Motor neuron (in vitro differentiated cells): ENCODE measurements at places on chromosomes 3 and 15.

DNA sequence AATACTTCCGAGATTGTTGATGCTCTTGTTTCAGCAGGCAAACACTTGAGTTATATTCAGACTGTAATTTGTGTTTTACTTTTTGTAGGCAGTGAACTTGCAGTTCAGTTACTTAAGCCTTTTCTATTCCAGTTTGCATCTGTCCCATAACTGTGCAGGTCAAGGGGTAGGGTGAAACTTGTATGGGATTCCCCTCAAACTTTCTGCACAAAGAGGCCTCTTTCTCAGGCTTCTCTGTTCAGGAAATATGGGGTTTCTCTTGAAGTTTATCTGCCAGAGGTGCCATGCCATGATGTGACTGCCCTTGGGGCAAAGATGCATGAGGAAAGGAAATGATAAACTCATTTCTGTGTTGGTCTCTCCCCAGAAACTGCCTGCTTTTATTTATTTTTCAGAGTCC, 66.7 kb downstream of the SLC24A1 start:
- ATAC-seq = no peak

GRCh38 chr3:157405457-157405856, 31.2 kb upstream of the PTX3 start:
- no peak for ATAC-seq

- peak; percentile 50 for ATAC-seq
Observed at GRCh38 chr15:29822684-29823459, 604 bp upstream of the TJP1 start.

DNA sequence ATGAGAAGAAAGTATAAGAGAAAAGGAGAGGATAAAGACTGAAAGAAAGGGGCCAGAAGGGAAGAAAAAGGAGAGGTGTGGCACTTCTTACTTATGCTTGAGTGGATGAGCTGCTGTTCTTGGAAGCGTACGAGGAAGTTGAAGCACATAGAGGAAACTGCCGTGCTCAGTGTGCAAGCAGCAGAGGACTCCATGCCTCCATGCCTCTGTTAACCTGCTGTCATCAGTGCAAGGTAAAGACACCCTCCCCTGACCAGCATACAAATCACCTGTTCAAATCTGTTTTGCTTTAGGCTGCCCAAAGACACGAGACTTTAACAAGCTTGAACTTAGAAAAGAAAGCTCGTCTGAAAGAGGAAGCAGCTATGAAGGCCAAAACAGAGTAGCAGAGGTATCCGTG, 6.4 kb downstream of the WDR5B start:
- ATAC-seq = no peak

DNA sequence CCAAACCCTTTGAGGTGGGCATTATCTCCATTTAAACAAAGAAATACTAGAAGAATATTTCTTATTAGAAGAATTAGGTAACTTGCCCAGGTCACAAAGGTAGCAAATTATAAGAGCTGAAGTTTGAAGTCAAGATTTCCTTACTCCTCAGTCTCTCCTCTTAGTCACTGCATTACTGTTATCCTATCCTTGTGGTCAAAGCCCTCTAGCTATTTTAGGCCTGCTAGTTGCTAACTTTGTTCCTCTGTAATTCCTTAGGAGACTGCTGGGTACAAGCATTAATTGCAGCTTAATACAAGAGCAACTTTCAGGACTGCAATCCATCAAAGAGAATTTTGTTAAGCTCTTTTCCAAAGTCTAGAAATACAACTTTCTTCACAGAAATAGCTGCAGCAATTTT, 528.2 kb downstream of the ZIC1 start:
- ATAC-seq = no peak

GRCh38 chr3:108218811-108219210, 3.4 kb downstream of the IFT57 start:
- no peak for ATAC-seq

DNA sequence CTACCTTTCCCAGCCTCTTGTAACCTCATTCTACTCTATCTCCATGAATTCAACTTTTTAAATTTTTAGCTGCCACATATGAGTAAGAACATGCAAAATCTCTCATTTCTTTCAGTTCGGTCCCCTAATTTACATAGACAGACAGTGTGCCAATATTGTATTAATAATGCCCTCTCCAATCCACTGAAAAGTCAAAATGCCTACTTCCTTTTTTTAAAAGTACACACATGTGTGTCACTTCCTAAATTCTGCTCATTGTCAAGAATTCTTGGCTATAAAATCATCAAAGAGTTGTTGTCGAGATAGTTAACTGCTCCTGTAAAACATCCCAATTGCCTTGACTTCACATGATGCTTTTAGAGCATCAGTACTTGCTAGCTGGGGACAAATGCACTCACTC, 84.2 kb upstream of the IL12A start:
- no peak for ATAC-seq

DNA sequence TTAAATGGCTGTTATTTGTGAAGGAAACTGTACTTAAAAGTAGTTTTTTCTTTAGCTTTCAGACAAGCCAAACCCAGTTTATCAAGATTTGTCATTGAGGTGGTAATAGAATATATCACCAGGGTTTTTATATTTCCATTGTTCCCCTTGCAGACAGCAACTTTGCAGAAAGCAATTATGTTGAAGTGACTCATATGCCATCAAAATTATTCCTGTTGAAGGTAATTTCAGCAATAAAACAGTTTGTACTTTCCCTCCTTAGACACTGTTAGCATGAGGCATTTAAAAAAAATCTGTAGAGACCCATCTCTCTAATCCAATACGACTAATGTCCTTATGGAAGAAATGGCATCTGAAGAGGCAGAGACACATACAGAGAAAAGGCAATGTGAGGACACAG, 219.0 kb downstream of the NFKBIZ start:
- ATAC-seq = peak; percentile 69

- peak; percentile 77 for ATAC-seq
Observed at GRCh38 chr15:67931861-67932260, 92.0 kb upstream of the RNU6-1 start.

DNA sequence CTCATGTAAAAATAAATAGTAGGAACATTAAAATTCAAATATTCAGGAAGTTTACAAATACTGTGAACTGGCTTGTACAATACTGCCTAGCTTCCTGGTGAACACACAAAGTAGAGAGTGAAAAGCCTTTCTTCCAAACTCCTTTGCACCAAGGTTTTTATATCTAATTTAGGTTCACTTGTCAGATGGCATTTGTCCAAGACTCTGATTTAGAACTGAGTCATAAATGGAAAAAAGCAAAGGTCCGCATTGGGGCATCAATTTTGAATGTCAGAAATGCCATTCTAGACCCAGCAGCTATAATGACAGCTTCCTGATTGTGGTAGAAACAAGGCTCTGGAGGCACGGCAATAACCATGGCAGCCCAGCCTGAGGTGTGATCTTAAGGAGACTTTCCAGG, 160.7 kb downstream of the PDE8A start:
- no peak for ATAC-seq

GRCh38 chr15:34240537-34240936, 15.7 kb downstream of the EMC4 start:
- ATAC-seq = no peak

DNA sequence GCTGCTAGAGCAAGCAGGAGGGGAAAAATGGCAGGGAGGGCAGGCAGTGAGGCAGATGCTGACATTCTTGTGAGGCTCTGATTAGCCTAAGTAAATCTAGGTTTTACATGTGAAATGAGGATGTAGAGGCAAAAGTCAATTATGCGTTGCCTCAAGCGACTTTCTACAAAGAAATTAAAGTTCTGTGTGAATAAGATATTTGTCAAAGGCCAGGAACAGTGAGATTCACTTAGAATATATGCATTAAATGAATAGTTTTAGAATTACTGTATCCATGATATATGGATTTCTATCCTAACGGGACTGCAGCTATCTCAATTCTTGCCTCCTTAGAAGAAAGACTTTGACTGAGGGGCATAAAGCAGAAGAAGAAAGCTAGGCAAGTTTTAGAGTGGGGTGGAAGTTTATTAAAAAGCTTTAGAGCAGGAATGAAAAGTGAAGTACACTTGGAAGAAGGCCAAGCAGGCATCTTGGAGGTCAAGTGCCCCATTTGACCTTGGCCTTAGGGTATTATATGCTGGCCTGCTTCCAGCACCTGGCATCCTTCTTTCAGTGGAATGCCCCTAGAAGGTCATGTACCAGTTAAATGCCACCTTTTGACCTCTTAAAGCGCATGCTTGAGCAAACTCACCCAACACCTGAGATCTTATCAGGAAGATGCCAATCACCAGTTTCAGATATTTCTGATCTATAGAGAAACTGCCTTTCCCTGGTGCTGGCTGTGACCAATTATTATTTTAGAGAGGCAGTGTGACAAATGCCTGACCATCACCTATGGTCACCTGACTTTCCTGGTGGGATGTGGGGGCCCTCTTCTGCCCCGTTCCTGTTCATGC, 38.2 kb downstream of the OSTN start:
- ATAC-seq = no peak

DNA sequence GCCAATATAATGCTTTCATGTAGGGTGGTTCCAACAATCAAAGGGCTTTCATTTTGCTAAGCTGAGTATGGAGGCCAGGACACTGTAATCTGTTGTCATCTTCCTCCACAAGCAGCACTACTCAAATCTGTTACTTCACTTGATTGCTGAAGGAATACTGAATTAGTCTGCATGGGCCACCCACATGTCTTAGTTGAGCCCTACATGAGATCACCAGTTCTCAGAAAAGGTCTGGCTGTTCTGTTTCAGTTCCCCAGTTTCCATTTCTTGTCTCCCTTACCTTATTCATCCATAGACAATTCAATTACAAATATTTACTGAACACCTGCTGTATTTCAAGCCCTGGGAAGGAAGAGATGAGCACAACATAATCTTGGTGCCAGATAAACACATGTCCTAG, 119.2 kb downstream of the FHIT start:
- no peak for ATAC-seq

- ATAC-seq = no peak
Observed at GRCh38 chr3:156339491-156339890, 215.4 kb downstream of the SSR3 start.

DNA sequence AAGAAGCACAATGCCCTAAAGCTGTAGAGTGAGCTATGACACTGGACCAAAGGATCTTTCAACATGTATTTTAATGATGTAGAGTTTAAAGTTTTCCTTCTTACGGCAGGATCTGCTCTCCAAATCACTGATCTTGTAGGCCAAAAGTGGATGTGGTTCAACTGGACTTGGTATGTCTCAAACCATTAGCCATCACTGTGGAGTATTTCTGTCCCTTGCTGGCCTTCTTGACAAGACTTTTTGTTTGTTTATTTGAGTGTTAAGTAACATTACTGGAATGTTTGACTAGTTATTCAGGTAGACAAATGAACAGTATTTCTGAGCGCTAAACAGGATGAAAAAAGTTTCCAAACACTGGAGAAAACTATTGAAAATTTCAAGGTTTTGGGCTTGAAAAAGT, 472.7 kb upstream of the CFAP20DC start:
- no peak for ATAC-seq

GRCh38 chr15:95444860-95445259, 885.6 kb upstream of the NR2F2 start:
- ATAC-seq = no peak

GRCh38 chr3:62833538-62833937, 41.7 kb downstream of the CADPS start:
- ATAC-seq = no peak

DNA sequence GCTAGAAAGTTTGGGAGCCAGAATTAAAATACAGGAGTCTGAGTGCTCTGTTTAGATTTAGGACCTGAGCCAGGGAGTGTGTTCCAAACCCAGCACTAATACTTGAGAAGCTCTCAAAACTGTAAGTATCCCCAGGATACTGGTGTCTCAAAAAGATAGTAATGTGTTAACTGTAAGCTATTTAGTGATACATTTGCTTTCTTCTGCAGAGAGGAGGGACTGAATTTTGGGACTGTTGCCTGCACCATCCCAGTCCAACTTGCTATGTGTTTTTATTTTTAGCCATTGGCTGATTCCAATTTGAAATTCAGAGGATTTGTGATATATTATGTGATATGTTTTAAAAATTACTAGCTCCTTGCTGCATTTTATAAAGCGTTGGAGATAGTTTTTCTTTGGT, 31.5 kb downstream of the UBE2E1 start:
- ATAC-seq = no peak

DNA sequence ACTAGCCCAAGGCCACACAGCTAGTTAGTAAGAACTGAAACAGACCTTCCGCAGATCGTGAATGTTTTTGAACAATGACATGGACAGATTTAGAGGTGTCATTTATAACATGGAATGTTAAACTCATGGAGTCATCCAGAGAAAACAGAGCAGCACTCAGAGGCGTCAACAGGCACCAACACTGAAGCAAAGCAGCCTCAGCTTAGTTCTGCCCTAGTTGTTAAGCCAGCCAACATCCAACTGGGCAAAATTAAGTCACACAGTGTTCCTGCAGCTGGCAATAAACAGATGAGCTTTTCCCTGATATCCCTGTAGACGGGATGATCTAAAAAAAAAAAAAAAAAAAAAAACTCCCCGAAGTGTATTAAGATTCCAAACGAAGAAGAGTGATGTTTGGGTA, 13.6 kb downstream of the DCLK3 start:
- ATAC-seq = no peak

- ATAC-seq = no peak
Observed at GRCh38 chr15:66780973-66781718, 79.1 kb downstream of the SMAD6 start.

GRCh38 chr15:64222573-64223366, 59.9 kb upstream of the PPIB start:
- no peak for ATAC-seq

GRCh38 chr3:77039606-77040171, at the start of gene ROBO2:
TSS of gene ROBO2 (plus strand) at chr3:77040099. CDS start at chr3:77040786, 687 bp downstream.
- peak; percentile 76 for ATAC-seq

DNA sequence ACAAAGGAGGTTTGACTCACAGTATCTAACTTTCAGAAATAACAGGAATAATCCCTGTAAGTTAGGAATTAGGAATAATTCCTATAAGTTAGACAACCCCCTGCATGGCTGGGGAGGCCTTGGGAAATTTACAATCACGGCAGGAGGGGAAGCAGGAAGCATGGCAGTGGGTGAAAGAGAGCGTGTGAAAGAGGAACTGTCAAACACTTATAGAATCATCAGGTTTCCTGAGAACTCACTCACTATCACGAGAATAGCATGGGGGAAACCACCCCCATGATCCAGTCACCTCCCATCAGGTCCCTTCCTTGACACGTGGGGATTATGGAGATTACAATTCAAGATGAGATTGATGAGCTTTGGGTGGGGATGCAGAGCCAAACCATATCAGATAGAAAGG, 385.5 kb downstream of the IL20RB start:
- no peak for ATAC-seq

DNA sequence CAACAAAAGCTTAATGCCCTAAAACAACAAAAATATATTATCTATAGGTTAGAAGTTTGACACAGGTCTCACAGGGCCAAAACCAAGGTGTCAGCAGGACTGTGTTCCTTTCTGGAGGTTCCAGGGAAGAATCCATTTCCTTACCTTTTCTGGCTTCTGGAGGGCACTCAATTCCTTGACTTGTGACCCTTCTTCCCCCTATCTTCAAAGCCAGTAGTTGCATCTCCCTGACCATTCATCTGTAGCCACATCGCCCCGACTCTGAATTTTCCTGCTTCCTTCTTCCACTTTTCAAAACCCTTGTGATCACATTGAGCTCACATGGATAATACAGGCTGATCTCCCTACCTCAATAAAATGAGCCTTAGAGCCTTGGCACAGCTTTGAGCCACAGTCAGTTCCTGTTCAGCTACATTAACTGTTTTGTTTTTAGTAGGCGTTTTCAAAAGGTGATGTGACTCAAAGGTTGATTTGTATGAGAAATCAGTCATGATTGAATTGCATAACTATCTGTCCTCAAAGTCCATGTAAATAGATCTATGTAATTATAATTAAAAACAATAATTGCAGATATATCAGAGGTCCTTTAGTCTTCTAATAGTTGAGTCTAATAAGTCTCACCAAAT, 12.4 kb downstream of the PFN2 start:
- ATAC-seq = no peak

GRCh38 chr3:141368062-141368924, at the start of gene ZBTB38:
TSS of gene ZBTB38 (plus strand) at chr3:141368504. CDS start at chr3:141442389, 73,885 bp downstream.
- peak; percentile 67 for ATAC-seq

- no peak for ATAC-seq
Observed at GRCh38 chr3:140655678-140656077, 22.2 kb upstream of the TRIM42 start.
